ENCODE measurements at places on chromosomes 6 and 20.

GRCh38 chr20:25120457-25120856 is 38.5 kb upstream of the VSX1 start:
- DNase-seq = no peak

DNA sequence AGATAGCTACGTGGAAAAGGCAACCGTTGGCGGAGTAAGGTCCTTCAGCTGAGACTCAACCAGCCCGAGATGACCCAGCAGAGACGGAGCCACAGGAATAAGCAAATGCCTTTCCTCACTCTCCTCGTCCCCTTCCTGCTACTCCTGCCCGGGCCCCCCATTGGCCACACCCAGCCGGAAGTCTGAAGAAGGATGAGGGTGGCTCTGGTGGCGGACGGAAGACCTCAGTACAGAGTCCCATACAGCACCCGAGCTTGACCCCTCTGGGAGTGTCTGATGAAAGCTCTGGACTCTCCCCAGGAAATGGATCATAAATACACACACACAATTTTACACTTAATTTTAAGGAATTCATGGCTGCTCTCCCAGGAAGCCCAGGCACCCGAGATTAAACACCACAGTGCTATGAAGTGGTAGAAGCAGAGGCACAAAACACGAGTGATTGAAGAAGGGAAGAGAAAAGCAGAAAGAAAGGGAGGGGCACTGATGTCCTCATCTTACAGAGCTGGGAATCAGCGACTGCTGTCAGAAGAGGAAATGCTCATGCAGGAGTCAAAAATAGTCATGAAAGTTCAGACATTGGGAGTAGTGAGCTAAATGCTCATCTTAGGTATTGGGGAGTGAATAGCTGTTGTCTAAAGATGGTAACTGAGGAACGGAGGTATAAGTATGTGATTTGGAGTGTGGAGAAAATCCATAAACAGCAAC is 125.6 kb downstream of the BANF2 start:
- peak; percentile 36 for DNase-seq

- no peak for DNase-seq
These were observed 13.3 kb downstream of the ZCCHC3 start for GRCh38 chr20:310645-311044.

DNA sequence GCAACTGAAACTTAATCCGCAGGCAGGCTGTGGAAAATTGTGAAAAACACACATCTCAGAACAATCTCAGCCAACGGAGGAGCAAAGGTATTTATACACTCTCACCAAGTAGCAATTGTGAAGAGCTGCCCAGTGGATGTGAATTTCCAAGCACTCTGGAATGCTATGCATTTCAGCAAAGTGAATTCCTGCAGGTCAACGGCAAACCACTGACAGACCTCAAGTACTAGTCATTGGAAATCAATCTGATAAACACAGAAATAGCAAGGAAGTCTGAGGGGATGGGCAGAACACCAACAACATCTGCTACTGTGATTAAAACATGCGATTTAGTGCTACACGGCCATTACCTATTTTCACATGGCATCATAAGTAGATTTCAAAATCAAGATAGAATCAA is 429.1 kb downstream of the HTR1B start:
- DNase-seq = peak; percentile 89

GRCh38 chr20:31675828-31676608 is 38.3 kb downstream of the COX4I2 start:
- peak; percentile 71 for DNase-seq

DNA sequence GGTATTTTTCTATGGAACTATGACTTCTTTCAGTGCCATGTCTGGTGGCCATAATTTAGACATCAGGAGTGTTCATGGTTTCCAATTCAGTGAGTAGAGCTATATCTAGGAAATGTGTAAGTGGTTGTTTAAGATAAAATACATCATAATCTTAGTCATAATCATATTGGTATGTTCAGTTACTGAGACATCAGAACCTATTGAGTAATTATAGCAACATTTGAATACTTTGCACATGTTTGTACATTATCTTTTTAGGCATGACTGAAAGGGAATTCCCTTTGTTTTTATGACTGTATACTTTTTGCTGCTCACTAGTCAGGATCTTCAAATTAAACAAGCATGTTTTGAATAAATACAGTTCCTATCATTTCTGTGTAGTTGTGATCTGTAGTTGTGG is 64.0 kb downstream of the STXBP5 start:
- peak; percentile 35 for DNase-seq

GRCh38 chr20:43550456-43550855 is 8.4 kb upstream of the SGK2 start:
- DNase-seq = no peak

- no peak for DNase-seq
These were observed 66.7 kb downstream of the TRAM2 start for GRCh38 chr6:52510213-52510562.

DNA sequence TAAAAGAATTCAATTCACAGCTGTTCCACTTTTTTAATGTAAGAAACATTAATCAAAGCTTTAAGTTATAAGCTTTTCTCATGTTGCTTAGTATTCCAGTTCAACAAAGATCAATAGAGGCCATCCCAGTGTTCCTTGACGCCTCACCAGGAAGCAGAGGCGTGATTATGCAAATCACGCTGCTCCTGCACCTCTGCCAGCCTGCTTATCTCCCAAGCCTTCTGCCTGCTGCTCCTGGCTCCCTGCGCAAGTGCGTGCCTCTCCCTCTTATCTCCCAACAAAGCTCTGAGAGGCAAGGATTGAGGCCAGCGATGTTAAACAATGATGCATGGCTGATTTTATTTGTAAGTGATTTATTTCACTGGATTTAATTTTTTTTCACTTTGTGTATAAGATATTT is 42.8 kb downstream of the INSM1 start:
- peak; percentile 24 for DNase-seq

- DNase-seq = peak; percentile 33
These were observed 618.9 kb upstream of the GJE1 start for GRCh38 chr6:141513830-141514229.

GRCh38 chr6:110101885-110102284 is 77.6 kb downstream of the WASF1 start:
- DNase-seq = no peak

DNA sequence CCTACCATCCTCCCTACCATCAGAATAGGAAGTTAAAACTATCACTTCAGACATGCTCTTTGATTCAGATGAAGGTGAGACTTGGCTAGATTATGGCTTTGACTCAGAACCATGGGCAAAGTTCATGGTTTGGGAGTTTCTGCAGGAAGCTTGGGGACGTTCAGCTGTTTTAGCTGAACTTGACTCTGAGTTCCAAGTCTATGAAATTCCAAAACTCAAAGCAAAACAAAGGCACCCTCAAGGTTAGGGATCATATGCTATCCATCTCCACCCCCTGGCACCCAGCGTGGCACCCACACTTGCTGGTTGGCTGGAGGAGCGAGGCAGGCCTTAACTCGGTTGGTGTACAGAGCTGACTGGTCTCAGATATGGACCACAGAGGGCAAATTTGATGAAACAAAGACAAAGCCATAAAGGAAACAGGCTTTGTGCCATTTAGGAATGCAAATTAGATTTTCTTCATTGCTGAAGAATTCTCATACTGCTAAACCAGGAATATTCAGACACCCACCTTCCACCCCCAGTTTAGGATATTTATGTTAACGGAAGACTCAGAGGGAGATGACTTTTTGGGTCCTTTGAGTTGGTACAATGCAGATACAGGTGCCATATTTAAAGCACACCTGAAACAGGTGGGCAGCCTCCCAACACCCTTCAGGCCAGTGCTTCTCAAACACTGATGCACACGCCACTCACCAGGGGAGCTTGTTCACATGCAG is 88.4 kb upstream of the SLC22A16 start:
- no peak for DNase-seq

DNA sequence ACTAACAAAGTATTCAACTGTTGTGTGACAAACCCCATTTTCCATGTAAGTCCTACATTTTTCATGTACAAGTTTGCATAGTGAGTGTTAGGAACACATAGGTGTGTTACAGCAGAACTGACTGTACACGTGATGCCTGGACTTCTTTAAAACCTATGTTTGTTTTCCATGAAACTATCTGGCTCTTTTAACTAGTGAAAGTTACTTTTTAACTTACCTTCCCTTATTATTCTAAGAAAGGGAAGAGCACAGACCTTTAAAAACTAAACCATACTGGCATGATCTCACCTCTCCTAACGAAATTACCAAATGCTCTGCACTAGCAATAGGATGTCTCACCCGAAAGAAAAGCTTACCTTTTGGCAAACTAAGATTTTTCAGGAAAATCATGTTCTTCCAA is 87.8 kb downstream of the CENPW start:
- DNase-seq = no peak

- DNase-seq = no peak
These were observed 6.9 kb downstream of the NOTCH4 start for GRCh38 chr6:32216998-32217397.

DNA sequence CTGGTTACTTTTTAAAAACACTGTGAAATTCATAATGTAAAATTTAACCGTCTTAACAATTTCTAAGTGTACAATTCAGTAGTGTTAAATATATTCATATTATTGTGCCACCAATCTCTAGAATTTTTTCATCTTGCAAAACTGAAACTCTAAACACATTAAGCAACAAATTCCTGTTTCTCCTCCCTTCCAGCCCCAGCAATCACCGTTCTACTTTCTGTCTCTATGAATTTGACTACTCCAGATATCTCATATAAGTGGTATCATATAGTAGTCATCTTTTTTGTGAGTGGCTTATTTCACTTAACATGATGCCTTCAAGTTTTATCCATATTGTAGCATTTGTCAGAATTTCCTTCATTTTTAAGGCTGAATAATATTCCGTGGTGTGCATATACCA is 44.7 kb downstream of the RSPH3 start:
- no peak for DNase-seq

DNA sequence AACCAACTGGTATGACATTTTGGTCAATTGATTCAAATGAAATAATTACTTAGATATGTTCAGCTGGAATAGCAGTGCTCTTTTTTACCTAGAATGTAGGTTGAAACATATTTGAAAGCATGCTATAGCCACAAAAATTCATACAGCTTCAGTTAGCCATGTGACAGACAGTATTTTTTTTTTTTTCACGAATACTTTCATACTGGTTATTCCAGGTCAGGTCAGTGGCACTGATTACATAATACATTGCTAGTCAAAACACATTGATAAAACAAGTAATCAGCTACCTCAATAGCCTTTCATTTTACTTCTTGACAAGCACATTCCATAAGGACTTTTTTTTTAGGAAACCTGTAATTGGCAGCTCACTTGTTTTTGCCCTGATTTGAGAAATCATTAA is 222.6 kb downstream of the EYA4 start:
- no peak for DNase-seq

GRCh38 chr6:103516336-103516735 is 1343.4 kb downstream of the HACE1 start:
- no peak for DNase-seq

DNA sequence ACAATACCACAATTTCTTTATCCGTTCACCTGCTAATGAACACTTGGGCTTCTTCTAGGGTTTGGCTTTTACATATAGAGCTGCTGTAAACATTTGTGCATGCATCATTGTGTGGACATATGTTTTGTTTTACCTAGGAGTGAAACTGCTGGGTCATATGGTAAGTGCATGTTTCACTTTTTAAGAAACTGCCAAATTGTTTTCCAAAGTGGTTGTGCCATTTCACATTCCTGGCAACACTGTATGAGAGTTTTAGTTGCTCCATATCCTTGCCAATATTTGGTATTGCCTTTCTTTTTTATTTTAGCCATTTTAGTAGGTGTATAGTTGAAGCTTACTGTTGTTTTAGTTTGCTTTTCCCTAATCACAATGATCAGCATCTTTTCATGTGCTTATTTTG is 14.1 kb upstream of the RPN2 start:
- DNase-seq = no peak

GRCh38 chr6:34834789-34835518 is 43.1 kb downstream of the BLTP3A start:
- peak; percentile 59 for DNase-seq
